Stimulated activated CD8-positive, alpha-beta memory T cell treated with anti-CD3 and anti-CD28 coated beads, Interleukin-15, amount 100 ng/mL, for 4 hours (primary cell): ENCODE measurements at places on chromosomes 7 and 10.

- DNase-seq: no peak
Observed at GRCh38 chr7:82419200-82419599, 24.4 kb downstream of the CACNA2D1 start.

GRCh38 chr10:123557366-123558108 lies 108.6 kb upstream of the GPR26 start:
- DNase-seq: no peak

GRCh38 chr7:156606135-156606534 lies 34.4 kb upstream of the RNF32 start:
- DNase-seq: no peak

DNA sequence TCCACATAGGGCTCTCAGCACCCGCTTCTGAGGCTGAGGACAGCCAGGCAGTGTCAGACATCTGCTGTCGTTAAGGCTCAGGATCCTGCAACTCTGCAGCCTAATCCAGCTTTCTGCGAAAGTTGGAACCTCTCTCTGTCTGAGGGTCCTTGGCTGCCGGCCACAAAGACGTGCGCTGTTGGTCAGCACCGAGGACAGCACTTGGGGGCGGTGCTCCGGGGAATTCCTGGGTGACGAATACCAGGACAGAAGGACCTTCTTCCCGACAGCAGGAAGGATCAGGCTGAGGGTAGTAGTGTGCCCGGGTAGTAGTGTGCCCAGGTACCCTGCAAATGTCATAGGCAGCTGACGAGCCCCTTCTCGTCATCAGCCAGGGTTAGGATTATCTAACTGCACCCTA lies 16.0 kb upstream of the RASGEF1A start:
- DNase-seq: no peak

- no peak for DNase-seq
Observed at GRCh38 chr7:121604627-121605316, 208.7 kb upstream of the FAM3C start.

GRCh38 chr10:70661623-70662361 lies 10.5 kb upstream of the ADAMTS14 start:
- DNase-seq: no peak

DNA sequence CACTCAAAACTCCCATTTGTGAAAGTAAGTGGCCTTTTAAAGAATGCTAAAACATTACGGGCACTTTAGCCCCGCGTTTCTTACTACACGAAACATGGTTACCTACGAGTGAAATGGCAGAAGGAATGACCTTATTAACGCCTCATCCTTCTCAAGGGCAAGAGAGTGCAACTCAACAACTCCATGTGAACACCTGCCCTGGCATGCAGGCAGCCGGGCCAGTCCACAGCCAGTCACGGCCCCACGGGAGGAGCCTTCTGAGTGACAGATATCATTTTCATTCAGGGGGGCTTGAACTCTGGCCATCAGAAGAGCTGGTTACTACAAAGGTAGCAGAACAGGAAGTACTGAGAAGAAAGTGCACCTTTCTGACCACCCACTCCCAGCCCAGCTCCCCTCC lies 236.1 kb downstream of the PTPRN2 start:
- DNase-seq: no peak

DNA sequence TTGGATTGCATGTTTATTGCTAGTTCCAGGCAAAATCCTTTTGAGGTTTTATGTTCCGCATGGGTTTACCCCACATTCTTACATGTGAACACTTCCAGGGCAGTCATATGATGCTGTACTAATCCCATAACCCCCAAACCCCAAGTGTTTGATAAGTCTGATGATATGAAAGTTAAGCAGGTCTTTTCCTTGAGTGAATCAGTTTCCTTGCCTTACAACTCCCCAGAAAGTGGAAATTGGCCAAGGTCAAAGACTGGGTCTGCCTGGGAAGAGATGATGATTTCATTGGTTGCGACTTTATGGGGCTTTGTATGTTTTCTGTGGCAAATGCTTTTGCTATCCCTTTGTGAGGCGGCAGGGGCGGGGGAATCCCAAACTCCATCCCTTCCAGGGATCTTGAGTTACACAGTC lies 24.7 kb downstream of the AFAP1L2 start:
- DNase-seq: no peak

GRCh38 chr10:36254199-36254598 lies 612.1 kb upstream of the FZD8 start:
- DNase-seq: no peak

- no peak for DNase-seq
Observed at GRCh38 chr10:78766603-78767002, 302.2 kb upstream of the ZMIZ1 start.

GRCh38 chr7:133790911-133791310 lies 336.2 kb upstream of the LRGUK start:
- no peak for DNase-seq

- no peak for DNase-seq
Observed at GRCh38 chr10:27600930-27601329, 96.8 kb downstream of the RAB18 start.

GRCh38 chr10:14040787-14041631 lies 289.7 kb downstream of the FRMD4A start:
- no peak for DNase-seq

GRCh38 chr7:157434231-157434630 lies 97.4 kb downstream of the DNAJB6 start:
- no peak for DNase-seq

DNA sequence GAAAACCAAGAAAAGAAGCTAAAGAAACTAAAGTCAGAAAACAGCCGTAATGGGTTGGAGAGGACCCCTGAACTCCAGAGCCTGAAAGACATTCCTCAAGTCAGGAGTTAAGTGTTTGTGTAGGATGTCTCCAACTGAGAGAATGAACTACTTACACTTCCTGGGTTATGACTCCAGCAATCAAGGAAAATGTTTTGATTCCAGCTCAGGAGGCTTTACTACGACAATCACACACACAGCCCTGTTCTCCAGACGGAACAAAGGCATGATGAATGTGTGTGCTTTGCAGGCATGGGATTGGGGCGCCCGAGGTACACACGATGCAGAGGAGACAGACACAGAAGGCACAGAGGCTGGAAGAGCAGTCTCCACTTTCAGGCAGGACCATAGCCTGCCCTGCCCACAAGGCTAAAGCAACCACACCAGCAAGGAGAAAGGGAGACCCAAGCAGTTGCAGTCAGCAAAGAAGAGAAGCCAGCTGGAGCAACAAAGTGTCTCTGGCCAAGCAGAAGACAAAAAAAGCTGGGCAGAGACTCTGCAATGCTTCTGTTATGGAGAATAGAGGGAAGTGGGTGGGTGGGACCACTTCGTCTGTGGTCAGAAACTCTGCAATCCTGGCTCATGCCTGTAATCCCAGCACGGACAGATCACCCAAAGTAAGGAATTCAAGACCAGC lies 89.1 kb downstream of the GRB10 start:
- DNase-seq: no peak

GRCh38 chr7:90842430-90842788 lies 246.3 kb downstream of the CDK14 start:
- DNase-seq: no peak
